Activated effector memory CD4-positive, alpha-beta T cell treated with anti-CD3 and anti-CD28 coated beads, Interleukin-2, amount 50 U/mL, for 16 hours (primary cell): ENCODE measurements at places on chromosomes 3 and 15.

- no peak for DNase-seq
Observed at GRCh38 chr15:72176159-72176558, 21.4 kb downstream of the GRAMD2A start.

GRCh38 chr3:169304716-169305115 lies 358.8 kb downstream of the MECOM start:
- no peak for DNase-seq

- DNase-seq: no peak
Observed at GRCh38 chr3:15815696-15816095, 17.9 kb upstream of the ANKRD28 start.

DNA sequence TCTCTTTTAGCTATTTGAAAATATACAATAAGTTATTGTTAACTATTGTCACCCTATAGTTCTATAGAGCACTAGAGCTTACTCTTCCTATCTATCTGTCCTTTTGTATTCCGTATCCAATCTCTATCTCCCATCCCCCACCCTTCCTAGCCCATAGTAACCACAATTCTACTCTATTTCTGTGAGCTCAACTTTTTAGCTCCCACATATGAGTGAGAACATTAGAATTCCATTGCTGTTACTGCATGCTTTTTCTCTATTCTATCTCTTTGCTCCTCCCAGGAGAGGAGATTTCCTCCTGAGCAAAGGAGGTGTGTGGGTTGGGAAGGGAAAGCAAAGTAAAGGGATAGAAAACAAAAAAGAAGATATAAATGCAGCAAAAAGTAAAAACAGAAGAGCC lies 105.6 kb upstream of the SLC4A7 start:
- no peak for DNase-seq

GRCh38 chr3:182911782-182912111 lies 68.6 kb downstream of the DCUN1D1 start:
- no peak for DNase-seq

DNA sequence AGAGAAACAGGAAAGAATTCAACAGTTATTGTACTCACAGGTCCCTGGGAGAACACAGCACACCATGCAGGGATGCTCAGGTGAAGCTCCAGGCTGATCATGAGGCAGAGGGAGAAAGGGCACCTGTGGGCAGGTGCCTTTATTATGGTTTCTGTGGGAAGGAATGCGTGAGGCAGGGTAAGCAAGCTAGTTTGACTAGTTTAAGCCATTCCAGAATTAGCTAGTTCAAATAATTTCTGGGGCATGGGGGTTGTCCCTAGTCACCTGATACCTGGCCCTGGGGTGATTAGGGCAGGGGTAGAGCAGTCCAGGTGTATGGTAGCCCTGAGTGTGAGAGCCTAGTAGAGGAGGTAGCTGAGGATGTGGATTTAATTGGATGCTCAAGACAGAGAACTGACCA lies 47.9 kb upstream of the DCLK3 start:
- DNase-seq: no peak

GRCh38 chr3:101122681-101123080 lies 129.5 kb upstream of the ABI3BP start:
- no peak for DNase-seq

DNA sequence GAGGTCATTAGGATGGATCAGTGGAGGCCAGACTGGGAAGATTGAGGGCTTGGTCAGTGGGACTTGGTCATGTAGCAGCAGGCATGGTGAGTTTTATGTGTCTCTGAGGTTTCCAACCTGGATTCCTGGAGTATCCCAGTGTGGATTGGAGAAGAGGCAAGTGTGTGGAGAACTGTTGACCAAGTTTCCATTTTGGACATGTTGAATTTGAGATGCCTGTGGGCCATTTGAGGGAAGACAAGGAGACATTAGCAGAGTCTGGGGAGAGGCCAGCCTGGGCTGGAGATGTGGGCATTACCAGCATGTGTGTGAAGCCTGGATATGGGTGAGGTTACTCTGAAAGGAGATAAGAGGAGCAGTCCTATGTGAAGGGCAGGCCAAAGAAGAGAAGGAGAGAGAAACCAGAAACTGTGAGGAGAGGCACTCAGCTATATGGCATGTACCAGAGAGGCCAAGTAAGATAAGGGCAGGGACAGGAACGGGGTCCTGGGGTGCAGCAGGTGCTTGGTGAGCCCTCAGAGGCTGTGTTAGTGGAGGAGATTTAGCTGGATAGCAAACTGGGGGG lies 4.3 kb downstream of the SLC25A38 start:
- DNase-seq: no peak

GRCh38 chr15:69328080-69328479 lies 29.4 kb downstream of the PAQR5 start:
- DNase-seq: no peak

DNA sequence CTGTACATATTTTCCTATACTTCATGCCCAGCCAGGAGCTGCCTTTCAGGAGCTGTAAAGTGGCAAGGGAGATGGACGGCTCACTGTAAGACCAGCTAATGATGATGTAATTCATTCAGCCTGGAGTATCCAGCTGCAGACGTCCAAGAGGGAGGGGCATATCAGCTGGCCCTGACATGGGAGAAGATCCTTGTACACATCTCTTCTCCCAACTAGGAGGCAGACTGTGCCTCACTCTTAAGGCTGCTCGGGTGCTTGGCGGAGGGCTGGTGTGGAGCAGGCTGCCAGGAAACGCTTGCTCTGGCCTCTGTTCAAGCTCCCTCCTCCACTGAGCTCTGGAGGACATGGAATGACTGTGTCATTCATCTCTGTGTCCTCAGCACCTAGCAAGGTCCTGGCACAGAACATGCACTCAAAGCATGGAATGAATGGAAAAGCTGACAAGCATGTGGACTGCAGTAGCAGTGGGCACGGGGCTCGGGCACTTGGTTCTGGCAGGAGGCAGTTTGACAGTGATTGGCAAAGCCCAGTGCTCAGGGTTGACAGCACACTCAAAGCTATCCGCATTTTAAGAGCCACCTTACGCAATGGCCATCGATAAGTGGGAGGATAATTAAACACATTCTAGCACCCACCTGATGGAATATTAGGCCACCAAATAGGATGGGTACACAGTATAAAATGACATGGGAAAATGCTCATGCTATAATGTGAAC lies 72.4 kb downstream of the TBC1D2B start:
- no peak for DNase-seq

DNA sequence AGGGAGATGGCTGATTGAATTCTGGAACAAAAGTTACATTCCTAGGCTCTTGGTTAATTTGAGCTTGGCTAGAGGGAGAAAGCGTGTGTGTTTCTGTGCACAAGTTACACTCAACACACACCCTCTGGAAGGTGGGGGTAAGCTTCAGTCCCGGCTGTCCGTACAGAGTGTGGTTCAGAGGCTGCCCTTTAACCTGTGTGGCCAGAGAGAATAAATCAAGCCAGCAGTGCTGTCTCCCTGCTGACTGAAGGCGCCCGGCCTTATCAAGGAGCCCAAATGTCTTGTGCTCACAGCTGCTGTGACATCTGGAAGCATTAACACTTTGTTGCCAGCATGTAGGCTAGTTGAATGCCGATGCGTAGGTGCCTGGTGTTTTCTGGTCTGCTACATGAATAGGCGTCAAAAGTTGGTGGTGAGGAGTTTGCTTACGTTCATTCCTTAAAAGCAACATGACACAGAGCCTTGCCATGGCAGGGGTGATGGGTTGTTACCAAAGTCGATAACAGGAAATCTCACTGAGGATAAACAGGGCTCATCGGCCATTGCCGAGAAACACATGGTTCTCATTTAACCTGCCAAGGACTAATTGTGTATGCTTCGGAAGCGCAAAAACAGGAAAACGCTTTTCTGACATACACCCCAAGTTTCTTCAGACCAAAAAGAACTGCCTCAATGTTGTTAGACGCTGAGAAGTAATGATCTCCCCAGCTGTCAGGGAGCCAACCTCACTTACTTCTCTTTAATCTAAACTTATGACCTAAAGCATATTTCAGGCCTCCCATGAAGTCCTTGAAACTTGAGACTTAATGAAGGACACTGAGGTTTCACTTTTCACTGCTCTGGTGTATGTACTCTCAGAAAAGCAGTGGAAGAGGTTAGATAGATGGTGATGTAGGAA lies 95.8 kb upstream of the CTDSPL start:
- no peak for DNase-seq

- peak; percentile 91 for DNase-seq
Observed at GRCh38 chr3:189324538-189325138, 152.9 kb downstream of the TPRG1 start.

DNA sequence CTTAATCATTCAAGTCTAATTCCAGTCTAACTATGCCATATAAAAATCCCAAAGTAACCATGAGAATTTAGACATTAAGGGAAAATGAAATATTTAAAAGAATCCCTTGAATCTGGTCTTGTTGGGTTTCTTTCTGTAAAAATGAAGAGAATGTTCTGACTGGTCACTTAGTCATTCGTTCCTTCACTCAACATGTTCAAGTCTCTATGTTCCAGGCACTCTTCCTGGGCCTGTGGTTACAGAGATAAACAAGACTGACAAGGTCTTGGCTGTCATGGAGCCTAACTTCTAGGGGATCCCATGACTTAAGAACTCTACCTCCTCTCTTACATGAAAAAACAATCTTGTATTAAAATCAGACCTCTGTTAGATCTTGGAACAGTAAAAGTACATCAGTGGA lies 638.6 kb upstream of the TBL1XR1 start:
- no peak for DNase-seq

GRCh38 chr3:26768068-26768651 lies 145.6 kb downstream of the LRRC3B start:
- no peak for DNase-seq

GRCh38 chr3:151949706-151950105 lies 76.3 kb downstream of the SUCNR1 start:
- DNase-seq: no peak

DNA sequence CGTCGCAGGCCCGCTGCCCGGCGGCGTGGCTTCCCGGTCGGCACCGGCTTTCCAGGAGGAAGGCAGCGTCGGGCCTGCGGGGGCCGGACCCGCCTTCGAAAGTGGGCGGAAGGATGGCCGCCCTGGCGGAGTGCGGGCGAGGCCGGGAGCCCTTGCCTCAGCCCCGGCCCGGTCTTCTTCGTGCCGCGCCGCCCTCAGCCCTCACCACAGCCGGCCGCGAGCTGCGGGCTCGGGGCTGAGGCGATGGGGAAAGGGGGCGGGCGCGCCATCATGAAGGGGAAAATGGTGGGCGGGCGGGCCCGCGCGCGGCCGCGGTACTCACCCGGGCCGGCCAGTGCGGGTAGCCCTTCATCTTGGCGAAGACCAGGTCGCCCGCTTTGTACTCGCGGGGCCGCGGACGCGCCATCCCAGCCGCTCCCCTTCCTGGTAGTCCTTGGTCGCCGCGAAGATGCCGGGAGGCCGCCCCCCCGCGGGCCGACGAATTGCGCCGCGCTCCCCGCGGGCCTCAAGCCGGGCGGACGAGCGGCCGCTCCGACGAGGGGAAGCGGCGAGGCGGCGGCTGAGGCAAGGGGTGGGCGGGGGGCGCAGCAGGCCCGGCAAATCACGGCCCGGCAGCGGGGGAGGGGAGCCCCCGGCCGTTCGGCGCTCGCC lies 489 bp downstream of the HDGFL3 start:
- DNase-seq: no peak

DNA sequence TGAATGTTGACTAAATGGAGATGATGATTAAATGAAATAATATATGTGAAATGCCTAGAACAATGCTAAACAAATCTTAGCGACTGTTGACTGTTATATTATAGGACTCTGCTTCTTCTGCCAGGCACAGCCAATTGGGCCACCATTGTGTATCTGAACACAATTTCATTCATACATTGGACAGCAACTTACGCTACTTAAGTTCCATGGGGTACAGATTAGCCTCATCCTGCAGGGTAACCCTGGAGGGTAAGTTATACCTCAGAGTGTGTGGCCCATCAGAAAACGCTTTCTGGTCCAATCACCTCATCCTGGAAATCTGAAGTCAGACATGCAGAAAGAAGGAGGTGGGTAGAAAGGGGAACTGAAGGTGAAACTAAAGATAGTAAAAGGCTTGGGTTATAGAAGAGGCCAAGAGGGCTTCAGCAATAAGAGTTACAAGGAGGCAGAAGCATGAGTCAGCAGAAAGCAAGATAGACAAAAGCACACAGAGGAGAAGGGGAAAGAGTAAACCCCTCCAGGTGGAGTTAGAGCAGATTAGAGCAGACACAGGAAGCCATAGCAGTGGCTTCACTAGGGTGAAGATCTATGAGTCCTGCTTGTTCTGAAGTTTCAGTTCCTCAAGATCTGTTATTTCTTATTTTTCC lies 119.3 kb upstream of the SLC24A5 start:
- DNase-seq: no peak

- no peak for DNase-seq
Observed at GRCh38 chr15:33735637-33736247, 232.6 kb upstream of the CHRM5 start.

GRCh38 chr3:135268941-135269532 lies 474.0 kb downstream of the EPHB1 start:
- DNase-seq: no peak

DNA sequence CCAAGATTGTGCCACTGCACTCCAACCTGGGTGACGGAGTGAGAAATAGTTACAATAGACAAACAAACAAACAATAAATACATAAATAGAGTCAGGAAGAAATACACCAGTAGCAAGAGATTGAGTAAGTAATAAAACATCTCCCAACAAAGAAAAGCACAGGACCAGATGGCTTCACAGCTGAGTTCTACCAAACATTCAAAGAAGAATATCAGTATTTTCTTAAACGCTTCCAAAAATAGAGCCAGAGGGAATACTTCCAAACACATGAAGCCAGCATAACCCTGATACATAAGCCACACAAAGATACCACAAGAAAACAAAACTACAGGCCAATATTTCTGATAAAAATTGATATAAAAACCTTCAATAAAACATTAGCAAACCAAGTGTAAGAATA lies 30.7 kb upstream of the IGSF10 start:
- DNase-seq: no peak

DNA sequence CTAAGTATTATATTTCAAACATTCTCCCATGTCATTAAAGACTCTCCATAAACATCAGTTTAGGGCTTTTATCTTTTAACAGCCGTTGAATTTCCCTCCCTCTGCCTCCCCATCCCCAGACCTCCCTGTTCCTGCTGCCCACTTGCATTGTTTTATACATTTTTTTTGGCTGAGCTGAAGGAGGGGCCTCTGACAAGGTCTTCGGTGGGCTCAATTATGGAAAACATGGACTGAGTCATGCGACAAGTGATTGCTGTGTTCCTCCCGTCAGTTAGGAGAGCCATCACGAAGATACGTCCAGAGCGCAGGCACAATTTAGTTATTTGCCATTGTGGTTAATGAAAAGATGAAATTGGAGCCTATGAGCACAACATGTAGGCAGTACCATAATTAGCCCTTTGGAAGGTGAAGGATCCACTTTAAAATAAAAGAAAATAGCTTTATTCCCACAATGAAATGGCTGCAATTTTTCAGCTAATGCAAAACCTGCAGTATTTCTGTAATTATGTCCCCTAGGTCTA lies 12.0 kb upstream of the NMNAT3 start:
- DNase-seq: no peak

DNA sequence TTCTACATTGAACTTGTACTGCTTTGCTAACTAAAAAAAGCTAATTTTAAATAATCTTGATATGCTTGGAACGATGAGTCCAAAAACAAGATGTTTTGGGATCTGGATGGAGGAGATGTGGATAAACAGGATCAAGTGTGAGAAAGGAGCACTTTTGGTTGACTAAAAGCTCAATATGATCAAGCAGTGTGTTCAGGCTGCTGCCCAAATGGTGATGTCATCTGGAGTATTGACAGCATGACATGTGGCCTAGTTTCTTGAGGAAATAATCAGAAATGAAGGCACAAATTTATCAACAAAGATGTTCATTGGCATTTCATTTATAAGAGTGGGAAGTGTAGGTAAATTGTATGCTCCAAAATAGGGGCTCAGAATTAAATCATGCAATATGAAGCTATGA lies 161.2 kb downstream of the SOX2 start:
- no peak for DNase-seq
